ENCODE measurements at places on chromosomes 1 and 21.
A peak's percentile ranks its signal among the peaks of the same experiment; 100 is the strongest.

DNA sequence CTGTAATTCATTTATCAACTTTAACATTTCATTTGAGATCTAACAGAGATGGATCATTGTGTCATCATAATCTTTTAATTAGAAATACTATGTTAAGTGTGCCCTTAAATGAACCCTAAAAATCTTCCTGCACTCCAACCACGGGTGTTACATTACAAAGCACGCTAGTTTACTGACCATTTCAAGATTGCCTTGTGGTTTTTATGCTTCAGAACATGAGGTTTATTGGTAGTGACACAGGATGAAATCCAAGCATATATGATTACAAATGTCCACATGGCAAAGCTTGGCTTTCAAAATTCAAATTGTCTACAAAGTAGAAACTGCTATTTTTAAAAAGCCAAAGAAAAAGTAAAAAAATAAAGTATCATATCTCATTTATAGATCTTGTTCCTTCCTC, 190.4 kb upstream of the USP25 start:
- DNase-seq = no peak

DNA sequence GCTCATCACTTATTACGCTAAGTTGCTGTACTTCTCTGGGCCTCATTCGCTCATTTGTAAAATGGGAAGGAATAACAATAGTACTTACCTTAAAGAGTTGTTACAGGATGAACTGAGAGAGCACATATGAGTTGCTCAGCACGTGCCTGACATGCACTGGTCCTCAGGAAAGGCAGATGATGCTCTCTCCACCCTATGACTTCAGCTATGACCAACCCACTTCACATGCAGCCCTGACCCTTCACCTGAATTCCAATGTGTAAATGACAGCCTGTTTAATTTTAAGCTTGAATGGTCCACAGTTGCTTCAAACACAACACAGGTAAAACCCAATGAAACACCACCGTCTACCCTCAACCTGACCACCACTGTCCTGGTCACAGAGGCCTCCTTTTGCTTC, 32.9 kb downstream of the GADD45A start:
- no peak for DNase-seq

GRCh38 chr1:230568676-230569075, 73.6 kb upstream of the COG2 start:
- no peak for DNase-seq

DNA sequence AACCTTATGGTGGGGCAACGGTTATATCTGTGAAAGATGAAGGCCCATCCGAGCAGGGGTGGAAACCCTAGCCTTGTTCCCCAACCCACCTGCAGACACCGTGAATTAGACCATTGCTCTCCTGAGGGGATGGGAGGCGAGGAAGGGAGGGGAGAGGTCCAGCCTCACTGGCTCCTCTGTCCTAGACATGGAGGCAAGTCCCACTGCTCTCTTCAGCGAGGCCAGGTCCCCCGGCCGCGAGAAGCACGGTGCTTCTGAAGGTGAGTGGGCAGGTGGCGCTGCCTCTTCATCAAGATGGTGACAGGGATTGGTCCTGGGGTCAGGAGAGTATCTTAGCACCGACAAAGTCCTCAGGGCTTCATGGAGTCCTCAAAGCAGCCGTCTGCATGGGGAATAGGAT, 59.3 kb downstream of the VWA5B1 start:
- no peak for DNase-seq

- no peak for DNase-seq
These were observed 32.7 kb upstream of the POFUT2 start for GRCh38 chr21:45320261-45321025.

- DNase-seq = no peak
These were observed 34.4 kb upstream of the MAB21L3 start for GRCh38 chr1:116076831-116077230.

DNA sequence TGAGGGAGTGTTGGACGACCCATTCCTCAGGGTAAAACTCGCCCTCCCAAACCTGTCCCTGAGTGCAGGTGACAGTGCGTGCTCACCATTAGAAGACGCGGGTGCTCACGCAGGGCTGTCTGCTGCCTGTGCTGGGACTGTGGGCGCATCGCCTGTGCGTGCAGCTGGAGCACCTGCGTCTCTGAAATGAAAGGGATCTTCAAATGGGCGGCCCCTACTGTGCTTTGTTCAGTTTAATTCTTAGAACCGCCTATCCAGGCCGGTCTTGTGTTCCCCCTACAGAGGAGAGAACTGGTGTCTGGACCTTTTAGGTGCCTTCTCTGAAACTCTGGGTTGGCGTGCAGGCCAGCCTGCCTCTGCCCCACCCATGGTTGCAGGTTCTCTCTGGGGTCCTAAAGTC, 125.8 kb downstream of the PCBP3 start:
- DNase-seq = no peak

- no peak for DNase-seq
These were observed 47.6 kb upstream of the HOOK1 start for GRCh38 chr1:59767119-59767518.

- no peak for DNase-seq
These were observed 1.9 kb downstream of the GIPC2 start for GRCh38 chr1:78047631-78048030.

GRCh38 chr1:156959414-156959813, 39.0 kb downstream of the LRRC71 start:
- no peak for DNase-seq

DNA sequence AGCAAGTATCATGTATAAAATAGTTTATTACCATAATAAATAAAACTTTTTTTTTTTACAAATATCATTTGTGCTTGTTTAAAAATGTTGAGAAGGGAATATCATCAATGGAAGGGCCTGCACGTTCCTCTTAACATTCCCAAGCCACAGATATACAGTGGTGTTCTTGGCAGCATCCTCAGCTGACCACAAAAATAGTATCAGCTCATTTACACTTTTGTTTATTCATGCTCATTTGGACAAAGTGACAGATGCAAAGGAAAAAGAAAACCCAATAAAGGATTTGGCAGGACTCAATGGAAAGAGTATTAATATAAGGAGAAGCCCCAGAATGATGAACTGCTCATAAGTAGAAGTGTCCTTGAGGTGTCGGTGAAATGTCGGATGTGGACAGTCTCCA, 349.6 kb downstream of the HHAT start:
- DNase-seq = no peak

DNA sequence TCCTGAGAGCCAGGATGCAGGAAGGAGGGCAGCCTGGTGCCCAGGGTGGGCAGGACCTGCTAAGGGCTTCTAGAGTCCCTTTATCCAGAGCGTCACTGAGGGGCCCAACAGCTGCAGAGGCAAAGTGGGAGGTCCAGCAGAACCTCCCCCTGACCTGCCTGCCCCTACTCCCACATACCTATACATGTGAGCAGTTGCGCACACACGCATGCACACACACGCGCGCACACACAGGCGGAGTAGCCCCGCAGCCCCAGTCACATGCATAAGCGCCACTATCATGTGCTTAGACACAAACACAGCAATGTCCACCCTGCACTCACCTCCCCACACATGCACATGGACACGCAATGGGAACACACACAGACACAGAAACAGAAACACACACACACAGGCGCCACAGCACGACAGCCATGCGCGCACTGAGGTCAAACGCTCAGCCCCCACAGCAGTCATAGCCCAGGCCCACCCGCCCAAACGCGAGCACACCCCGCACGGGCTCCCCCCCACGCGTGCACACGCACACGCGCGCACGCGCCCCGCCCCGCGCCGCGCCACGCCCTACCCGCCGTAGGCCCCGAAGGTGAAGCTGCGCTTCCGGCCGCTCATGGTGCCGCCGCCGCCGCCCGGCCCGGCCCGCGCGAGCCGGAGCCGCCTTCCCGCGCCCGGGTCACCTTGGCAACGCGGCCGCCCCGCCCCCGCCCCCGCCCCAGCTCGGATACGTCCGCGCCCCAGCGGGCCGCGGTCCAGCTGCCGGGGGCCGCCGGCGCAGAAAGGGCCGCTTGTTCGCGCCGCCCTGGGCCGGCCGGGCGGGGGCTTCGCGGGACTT, 17.7 kb downstream of the RAP1GAP start:
- peak; percentile 75 for DNase-seq

DNA sequence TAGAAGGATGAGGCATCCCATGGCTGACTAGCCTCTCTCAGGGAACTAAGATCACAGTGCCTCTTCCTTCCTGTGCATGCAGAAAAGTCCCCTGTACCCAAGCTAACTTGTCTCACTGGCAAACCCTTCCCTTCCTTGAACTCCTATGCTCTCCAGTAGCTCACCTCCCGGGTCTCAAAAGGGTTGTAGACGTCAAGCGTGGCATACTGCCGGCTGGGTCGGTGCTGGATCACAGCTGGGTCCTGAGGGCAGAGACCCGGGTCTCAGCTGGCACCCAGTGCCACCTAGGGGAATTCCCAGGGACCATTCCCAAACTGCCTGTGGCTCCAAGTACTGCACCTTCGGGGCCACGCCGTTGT, 688 bp downstream of the SCAMP3 start:
- no peak for DNase-seq

GRCh38 chr1:114718661-114719423, 2.3 kb upstream of the NRAS start:
- DNase-seq = no peak

GRCh38 chr1:201219481-201220387, 29.1 kb downstream of the IGFN1 start:
- no peak for DNase-seq

DNA sequence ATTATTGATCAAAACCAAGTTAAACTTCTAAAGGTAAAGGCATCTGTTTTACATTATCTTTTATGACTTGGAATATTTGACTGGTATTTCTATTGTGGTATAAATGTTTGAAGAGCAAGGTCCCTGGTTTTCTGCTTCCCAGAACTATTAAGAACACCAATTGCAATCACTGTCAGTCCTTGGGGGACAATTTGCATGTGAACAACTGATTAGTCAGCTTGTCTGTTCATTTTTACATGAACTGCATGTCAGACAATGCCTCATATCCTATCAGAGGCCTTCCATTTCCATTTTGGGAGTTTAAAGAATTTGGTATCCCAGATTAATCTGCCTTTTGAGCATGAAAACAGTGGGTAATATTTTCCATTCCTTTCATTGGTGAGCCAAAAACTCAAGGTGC, 654.9 kb upstream of the USP24 start:
- DNase-seq = no peak

DNA sequence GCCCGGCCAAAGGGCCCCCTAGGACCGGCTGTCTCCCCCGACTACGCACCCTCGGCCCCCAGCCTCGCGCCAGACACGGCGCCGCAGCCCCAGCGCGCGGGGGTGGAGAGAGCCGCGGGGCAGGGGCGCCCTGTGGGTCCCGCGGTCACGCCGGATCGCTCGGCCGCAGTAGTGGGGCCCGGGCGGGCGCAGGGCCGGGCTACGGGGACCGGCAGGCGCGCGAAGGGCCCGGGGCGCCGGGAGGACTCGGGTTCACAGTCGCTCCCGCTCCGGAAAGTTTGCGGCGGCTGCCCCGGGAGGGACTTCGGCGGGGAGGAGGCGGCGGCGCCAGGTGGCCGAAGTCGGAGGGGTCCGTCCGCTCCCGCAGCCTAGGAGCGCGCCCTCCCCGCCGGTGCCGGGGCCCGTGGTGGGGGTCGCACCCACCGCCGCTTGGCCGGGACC, 7.1 kb upstream of the ZNF669 start:
- no peak for DNase-seq

GRCh38 chr21:28516991-28517592, 475.6 kb downstream of the LTN1 start:
- peak; percentile 28 for DNase-seq

- no peak for DNase-seq
These were observed 48.2 kb downstream of the SYT2 start for GRCh38 chr1:202662081-202662480.

- DNase-seq = no peak
These were observed 322.2 kb upstream of the BEND5 start for GRCh38 chr1:49098866-49099265.

GRCh38 chr1:30809514-30810263, 52.1 kb upstream of the LAPTM5 start:
- DNase-seq = no peak

DNA sequence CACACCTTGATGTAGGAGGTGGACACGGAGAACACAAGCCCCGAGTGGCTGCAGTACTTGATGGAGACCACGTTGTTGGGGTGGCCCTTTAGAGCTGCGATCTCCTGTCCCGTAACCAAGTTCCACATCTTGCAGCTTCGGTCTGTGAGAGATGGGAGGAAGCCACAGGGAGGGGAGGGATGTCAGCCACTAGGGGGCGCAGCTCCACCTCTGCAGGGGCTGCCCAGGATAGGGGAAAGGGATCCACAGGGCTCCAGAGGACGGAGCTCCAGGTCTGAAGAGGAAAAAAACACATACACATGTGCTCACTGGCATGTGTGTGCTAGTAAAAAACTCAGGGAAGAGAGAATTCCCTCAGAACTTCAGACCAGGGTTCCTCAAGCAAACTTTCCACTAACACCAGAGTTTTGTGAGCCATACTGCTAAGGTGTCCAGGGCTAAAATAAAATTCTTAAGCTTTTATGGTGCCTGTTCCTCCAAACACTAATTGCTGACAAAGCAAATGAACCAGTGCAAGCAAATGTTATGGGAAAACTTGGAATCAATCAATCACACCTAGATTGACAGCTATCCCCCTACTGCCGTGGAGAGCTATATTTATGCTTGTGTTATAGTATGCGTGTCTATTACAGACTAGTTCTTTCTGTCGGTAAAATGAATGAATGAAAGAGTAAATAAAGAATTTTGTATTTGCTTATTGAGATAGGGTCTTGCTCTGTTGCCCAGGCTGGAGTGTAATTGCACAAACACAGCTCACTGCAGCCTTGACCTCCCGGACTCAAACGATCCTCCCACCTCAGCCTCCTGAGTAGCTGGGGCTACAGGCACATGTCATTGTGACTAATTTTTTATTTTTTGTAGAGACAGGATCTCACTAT, 43.7 kb downstream of the KIF21B start:
- DNase-seq = no peak

Data from substantia nigra (tissue), 51 donors.